ENCODE measurements at places on chromosomes 3 and 15. TPM values are rescaled to one million over a fixed set of nuclear protein-coding genes. Genes with fewer than 3 reads are reported as not detected.

DNA sequence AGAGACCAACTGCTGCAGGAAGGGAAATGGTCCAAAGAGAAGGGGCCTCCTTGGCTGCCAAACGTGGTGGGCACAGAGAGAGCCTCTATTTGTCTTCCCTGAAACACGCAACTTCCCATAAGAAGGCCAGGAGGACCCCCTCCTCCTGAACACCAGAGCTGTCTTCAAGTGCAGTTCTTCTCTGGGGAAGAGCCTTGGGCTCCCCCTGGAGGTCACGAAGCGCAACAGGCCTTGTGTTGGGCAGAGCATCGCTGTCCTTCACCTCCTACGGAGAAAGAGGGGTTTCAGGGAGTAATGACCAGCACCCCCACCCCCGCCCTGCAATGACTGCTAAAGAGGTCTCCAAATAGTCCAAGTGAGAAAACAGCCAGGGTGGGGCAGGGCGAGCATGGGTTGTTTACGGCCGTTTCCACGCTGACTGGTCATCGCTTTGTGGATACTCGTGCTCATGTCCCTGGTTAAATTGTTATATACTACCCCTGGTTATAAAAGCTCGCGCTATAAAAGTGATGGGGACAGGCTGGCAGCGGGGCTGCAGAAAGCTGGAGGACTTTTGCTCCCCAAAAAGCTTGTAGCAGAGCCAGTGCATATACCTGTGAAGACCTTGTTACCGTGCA lies 397.5 kb upstream of the ATP10A start:
- DNase-seq = no peak

DNA sequence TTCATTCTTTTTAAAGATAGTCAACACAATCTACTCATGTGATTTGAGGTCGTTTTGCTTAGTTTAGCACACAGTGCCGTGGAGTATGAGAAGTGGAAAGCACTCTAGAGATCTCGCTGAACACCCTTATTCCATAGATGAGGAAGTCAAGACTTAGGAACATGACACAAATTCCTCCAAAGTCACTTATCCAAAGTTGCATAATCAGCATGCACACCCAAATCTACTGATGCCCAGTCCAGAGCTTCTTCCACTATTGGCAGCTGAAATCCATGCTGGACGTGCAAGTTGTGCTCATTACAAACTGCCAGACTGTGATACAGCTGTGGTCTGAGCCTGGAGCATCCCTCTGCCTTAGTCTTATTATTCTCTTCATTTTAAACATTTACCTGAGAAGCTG lies 83.5 kb upstream of the ZNF280D start:
- no peak for DNase-seq

- no peak for DNase-seq
Measured at GRCh38 chr15:31360843-31361763, 34.5 kb downstream of the KLF13 start.

DNA sequence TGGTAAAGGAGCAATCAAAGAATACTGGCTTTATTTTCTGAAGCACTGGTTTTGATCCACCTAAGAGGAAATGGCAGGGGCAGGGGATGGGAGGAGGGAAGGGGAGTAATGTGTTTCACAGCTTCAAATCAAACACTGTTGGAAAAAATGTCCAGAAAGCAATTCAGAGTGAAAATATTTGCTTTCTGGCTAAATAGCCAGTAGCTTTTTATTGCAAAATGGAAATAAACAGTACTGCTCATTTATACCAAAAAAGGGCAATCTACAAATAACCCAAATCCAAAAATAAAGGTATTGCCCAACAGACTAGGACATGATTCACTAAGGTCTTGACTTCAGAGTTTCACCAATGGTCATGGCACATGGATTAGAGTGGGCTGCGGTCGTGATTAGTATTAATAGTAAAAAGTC lies 279.3 kb upstream of the THBS1 start:
- peak; percentile 92 for DNase-seq

- no peak for DNase-seq
Measured at GRCh38 chr3:159856590-159857104, 132.0 kb upstream of the IL12A start.

Gene HIGD1A
- total RNA-seq = 121 TPM

Gene NUP210
- 0.46 TPM for total RNA-seq

Gene SLC6A11
- not detected for total RNA-seq

Gene GCNT3
- not detected for total RNA-seq

Gene CFAP161
- total RNA-seq = 0.21 TPM

Measured in HFFc6 (cell line).